ENCODE measurements at places on chromosomes 2 and 18.

- no peak for DNase-seq
Observed at GRCh38 chr2:96218508-96219131, 10.0 kb upstream of the STARD7 start.

GRCh38 chr2:159941729-159942128, 120.7 kb downstream of the PLA2R1 start:
- DNase-seq, result no peak

DNA sequence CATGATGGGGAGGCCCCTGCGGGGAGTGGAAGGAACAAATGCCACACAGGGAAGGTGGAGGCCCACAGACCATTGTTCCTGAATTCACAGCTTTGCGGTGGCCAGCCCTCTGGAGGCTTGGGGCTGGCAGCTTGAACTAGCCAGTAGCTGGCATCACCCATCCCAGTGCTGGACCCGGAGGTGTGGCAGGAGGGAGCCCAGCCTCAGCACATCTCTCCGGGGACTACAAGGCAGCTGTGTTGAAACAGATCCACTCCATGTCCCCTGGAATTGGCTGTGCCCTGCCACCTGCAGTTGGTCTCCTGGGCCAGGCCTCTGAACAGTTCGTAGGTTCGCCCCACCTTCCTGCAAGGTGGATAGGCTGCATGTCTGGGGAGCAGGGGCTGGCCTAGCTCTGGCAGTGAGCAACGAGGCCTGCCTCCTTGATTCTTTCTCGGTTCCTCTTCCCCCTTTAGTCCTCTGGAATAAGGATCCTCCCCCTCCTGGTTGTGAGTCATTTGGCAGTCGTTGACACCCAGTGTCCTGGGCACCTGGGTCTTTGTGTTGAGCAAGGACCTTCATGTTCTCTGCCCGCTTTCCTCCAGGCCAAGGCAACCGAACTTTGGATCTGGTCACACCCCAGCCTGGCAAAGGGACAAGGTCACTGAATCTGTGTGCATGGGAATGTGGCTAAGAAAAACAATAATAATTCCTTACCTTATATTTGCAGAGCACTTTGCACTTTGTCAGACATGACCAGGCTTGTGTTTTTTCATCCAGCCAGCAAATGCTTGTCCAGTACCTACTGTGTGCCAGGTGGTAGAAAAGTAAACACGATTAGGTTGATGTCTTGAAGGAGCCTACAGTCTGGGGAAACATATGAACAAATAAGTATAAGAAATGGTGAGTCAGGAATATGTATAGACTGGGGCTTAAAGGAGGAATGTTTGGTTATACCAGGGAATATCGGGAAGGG, 55.0 kb upstream of the MCFD2 start:
- peak; percentile 55 for DNase-seq

DNA sequence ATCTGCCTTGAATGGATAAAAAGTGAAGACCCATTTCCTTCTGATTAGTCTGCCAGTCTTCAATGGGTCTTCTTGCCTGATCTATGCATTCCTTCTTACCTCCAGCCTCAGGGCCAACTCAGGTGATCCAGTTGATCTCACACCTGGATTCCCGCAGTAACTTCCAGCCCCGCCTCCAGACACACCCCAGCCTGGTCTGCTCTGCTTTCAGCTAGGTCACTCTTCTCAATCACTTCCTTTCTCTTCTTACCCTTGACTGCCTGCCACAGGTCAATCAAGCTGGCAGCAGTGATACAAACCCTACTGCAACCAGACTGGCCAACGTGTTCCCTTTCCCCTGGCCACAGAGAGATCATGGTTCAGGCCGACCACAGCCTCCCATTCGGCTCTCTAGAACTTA, 263.6 kb downstream of the ZNF516 start:
- no peak for DNase-seq

DNA sequence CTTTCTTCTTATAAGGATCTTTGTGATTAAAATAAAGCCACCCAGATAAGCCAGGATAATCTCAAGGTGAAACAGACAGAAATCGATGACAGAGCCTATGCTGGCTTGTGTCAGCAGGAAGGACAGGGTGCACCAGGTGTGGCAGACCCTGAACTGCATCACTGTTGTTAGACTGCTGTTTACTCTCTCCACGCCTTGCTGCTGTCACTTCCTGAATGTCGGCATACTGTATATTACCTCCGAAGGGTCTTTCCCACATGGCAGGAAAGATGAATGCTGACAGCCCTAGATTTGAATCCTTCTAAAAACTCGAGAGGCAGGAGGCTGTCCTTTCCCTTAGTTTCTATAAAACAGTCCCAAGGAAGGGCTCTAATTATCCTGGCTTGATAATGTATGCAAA, 18.9 kb upstream of the TMEM163 start:
- no peak for DNase-seq

DNA sequence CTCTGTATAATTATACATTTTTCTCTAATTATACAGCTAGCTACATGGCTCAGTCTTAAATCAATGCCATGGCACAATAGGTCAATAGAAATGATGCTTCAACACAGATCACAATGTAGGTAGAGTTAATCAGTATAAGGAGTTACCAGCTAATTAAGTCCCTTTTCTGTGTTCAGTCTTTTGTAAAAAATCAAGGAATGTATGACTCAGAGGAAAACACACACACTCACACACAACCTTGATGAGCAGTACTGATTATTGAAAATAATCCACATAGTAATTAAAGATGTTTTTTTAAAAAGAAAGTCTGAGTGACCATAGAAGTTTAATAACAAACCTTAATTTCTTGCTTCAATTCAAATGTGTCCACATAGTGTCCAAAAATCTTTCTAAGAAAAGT, 691.3 kb downstream of the LRP1B start:
- DNase-seq, result no peak

DNA sequence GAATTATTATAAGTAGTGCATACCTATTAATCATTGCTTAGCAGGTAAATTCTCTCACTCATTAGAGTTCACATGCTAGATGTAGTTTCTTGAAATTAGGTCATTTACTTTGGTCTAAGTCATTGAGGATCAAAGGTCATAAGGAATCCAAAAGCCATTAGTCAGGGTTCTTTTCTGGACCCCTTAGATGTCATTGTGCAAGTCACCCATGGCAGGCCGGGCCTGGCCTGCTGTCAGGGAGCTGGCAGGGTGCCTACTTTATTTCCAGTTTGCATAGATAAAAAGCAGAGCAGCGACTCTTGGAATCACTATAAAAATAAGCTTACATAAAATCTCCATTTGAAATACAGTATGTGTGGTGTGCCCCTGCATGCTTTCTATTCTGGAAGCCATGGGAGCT, 91.3 kb downstream of the MEIS1 start:
- no peak for DNase-seq

DNA sequence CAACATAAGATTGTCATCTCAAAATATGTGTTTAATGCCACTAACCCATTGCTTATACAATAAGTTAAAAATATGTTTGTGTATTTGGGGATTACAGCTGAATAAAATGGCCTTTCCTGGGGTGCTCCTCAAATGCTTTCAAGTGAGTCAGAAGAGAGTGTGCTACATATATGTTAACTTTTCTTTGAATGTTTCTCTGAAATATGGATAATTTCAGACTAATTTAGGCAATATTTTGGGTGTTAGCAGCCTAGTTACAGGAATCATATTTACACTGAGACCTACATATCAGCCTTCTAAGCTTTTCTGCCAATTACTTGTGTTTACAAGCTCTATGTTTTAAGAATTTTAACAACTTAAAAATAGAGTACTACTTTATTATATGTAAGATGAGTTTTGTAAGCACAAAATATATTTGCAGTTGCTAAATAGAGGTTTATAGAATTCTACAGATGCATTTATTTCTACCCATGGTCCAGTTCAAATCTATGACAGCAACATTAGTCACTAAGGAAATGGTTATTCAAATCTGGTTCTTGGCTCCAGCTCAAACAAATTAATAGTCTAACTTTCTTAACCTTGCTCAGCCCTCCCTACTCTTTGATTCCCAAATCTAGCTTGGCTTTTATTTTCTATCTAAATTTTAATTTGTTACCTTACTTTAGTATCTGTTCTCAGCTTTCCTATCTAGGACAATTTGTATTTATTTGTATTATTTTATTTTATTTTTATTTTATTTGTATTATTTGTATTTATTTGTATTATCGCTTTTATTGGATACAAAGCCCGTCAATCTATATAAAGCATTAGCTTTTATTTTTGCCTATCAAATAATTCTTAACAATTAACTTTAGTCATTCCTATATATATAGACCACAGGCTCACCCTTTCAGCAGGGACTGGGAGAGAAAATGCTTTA, 48.9 kb downstream of the FSIP2 start:
- DNase-seq, result peak; percentile 60

DNA sequence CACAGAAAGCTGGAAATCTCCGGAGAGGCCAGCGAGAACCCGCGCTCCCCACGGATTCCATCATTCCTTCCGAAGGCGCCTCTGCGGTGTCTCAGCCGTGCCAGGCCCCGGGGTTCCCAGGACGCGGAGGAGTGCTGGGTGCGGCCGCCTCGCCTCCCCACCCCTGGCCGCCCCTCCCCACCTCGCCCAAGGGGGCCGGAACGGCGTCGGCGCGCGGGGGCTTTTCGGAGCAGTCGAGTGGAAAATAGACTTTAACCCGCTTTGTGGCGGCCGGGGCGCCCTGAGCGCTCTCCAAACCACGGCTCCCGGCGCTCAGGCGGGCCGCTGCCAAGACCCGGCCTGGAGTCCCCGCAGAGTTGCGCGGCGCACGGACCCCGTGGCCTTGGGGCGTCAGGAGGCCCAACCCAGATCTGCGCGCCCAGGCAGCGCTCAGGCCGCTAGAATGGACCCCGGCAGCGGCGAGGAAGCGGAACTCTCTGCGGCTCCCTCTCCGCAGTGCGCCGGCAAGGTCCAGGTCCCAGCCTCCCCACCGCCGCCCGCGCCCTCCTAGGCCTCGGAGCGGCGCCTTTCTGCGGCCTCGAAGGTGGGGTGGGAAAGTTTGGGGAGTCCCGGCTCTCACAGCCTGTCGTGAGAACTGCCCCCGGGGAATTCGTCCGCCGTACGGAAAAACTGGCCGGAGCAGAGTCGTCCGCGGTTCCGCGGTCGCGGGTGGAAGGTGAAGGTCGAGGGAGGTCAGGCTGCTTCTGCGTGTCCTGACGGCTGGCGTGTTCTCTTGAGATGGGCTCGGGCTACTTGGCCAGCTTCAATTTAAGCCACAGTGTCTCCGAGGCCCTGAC, 1.2 kb upstream of the EMX1 start:
- DNase-seq, result no peak

DNA sequence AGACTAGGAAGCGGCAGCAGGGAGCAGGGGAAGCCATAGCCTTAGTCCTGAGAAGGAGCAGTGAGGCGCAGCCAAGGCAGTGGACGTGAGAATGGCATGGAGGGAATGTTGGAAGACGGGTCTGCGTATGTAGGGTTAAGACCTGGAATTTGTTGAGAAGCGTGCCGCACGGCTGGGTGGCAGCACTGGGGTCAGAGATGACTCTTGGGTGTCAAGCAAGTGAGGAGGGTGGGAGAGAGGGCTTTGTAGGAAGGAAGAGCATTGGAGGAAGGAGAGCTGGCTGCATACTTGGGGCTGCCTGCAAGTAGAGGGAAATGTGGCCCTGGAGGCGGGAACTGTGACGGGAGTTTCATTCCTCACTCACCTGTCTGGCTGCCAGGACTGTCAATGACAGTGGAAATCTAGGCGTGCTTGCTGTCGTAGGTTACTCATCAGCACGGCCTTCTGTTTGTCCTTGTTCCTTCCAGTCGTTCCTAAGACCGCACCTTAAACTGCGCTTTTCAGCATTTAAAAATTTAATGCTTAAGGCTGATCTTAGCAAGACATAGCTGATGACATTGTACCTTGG, 108.0 kb downstream of the ITGB1BP1 start:
- no peak for DNase-seq

- DNase-seq, result no peak
Observed at GRCh38 chr2:72851333-72851732, 25.5 kb upstream of the EXOC6B start.

DNA sequence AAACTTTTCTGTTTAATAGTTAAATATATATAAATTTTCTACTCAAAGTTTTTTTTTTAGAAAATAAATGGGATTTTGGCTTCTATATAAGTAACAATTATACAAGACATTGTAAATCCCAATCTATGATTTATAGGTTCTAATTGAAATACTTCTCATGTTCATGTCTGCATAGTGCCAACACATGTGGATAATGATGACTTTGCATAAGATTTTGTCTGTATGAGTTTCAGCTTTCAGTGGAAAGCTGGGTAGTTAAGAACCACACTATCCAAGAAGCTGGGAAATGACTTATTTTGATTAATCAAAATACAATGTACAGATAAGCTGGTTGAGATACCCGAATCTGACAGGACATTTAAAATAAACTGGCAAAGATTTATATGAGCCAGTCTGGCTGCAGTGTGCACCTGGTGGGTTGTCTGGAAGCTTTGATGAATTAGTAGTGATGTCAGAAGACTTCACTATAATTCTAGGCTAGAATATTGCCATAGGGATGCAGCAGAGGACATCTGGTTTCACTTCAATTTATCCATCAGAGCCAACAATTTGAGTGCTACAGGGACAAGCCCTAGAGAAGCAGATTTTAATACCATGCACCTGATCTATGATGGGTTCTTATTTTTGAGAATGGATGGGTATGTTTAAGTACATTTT, 45.4 kb downstream of the EML6 start:
- DNase-seq, result peak; percentile 25

DNA sequence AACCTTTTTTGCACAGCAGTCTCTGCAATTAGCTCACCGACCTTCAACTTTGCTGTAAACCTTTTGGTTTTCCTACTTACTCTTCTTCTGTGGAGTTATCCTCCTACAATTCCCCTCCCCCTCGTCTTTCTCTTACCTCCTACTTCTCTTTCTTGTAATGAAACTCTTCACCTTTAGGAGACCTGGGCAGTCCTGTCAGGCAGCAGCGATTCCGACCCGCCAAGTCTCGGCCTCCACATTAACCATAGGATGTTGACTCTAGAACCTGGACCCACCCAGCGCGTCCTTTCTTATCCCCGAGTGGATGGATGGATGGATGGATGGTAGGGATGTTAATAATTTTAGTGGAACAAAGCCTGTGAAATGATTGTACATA, 8.3 kb downstream of the TBR1 start:
- no peak for DNase-seq

- DNase-seq, result no peak
Observed at GRCh38 chr2:214310319-214310718, 100.5 kb upstream of the VWC2L start.

DNA sequence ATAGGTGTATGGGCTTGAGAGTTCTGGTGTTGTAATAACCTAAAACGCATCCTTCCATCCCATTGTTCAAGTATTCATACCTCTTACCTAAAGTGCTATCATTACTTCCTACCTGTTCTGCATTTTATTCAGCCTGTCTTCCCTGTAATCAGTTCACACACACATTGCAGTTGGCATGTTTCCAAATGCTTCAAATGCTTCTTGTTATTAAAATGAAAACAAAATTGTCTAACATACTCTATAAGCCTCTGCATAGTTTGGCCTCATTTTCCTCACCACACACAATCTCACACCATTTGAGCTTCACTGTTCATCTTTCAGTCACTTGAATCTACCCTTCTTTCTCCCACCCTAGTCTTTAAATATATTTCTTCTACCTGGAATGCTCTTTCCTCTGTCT, 1178.2 kb upstream of the NRXN1 start:
- no peak for DNase-seq

Measured in fibroblast of upper back skin (primary cell).